ENCODE measurements at places on chromosomes 2 and 18.

GRCh38 chr2:43273529-43273928, 47.1 kb upstream of the ZFP36L2 start:
- DNase-seq: peak; percentile 63

DNA sequence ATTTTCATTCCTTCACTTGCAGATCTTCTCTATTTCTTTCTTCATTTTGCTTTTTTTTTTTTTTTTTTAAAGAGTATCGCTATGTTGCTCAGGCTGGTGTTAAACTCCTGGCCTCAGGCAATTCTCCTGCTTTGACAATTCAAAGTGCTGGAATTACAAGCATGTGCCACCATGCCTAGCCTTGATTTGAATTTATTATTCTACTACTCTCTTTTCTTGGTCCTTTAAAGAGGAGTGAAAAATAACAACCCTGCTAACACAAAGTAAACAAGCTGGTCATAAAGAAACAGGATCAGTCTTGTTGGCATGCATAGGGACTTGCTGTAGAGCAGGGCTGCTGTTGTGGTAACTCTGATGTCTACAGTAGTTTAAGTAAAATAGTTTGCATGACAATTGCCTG, 1615.3 kb upstream of the ZEB2 start:
- DNase-seq: no peak

DNA sequence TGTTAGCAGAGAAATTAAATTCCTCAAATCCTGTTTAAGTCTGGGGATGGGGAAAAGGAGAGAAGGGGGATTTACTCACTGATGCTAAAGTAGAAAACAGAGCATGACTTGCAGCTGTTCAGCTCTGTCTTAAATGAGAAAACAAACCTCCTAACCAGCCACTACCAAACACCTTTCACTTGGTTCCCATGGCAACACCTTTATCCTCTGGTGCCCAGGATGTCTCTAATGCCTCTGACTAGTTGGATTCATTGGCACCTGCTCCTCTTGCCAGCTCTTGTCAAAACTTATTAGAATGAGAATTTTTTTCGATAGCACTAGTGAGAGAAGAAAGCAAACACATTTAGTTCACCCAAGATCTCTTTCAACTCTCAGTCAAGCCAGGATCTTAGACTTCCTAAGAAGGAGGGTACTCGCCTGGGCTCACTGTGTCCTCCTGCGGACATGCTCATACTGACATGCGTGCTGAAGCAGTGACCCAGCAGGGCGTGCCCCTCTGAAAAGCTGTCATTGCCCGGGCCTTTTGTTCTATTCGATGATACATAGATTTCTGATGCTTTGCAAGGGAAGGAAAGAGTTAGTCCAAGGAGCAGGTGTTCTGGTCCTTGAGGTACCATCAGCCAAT, 656.0 kb upstream of the CELF4 start:
- no peak for DNase-seq

- no peak for DNase-seq
Observed at GRCh38 chr2:86518481-86518880, 44.8 kb downstream of the CHMP3 start.

DNA sequence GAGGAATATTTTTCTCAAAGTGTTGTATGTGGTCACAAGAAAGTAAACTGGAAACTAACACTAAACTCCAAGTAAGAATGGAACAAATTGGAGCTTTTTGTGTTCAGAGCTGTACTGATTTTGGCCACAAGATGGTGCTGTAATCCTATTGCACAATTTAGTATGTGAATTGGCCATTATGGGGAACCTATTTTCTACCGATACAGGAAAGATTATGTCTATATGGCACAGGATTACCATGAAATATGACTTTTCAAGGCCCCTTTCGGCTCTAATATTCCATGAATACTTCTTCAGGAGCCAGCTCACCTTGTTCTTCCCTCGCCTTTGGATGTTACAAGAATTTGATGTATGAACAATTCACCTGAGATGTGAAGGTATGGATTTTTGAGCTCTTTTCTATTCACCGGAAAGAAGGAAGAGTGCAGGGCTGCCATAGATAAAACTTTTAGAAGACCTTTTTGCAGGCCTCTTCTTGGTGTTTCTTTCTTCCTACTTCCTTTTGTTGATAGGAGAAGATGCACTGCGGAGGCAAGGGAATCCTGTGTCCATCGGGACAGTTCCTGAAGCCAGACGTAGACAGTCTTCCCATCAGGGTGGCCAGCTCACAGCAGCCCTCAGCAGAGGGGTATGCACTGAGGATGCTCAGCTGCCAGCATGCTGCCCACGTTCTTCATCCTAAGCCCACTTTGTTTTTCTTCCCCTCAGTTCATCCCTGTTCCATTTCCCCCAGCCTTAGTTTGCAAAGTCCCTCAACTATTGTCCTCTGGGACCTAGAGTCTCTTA, 13.3 kb downstream of the MRPL44 start:
- peak; percentile 67 for DNase-seq

DNA sequence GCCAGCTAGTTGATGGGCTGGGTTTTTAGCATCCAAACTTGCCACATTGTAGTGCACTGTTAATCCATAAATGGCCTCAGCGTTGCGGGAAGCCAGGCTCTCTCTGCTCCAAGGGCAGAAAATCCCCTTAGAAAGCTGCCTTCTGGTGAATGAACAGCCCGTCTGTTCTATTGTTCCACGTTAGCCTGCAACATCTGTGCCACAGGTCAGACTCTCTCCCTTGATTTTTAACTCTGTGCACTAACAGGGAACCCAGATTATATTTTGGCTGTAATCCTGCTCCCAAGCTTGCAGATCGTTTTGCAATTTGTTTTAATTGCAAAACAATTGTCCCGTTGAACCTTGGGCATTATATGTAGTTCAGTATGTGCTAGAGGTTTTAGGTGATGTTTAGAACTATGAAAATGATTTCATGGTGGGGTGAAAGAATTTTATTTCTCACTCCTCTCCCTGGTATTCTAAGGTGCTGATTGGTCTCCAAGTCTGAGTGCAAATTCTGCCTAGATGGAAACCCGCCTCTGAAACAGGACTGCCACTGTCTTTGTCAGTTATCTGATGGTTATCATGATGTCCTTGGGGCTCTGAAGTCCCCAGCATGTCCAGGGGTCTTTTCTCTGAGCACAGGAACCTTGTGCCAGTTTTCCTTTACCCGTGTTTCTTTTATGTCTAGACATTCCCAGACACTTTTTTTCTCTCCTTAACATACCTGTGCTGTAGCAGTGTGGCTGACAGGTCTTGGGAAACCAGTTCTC, 106.6 kb downstream of the MAP4K4 start:
- DNase-seq: no peak

- DNase-seq: no peak
Observed at GRCh38 chr2:86283411-86284030, 53.9 kb downstream of the REEP1 start.

DNA sequence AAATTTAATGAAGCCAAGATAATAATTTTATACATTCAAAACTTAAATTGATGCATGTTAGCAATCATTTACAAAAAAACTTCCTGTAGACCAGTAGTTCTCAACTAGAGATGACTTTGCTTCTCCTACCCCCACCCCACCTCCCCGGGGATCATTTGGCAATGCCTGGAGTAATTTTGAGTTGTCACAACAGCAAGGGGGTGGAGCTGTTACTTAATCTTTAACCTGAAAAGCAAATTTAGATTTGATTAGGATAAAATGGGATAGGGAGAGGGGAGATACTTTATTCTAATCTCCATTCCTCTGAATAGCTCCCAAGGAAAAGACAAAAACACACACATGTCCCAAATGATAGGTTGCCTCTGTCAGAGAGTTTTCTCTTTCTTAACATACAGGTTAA, 4.2 kb downstream of the SLC40A1 start:
- DNase-seq: no peak

- no peak for DNase-seq
Observed at GRCh38 chr2:72969706-72970105, 52.4 kb downstream of the EMX1 start.
